Gastroesophageal sphincter (tissue), 4 donors: ENCODE measurements at places on chromosomes 1 and 21. TPM values are rescaled to one million over a fixed set of nuclear protein-coding genes. Genes with fewer than 3 reads are reported as not detected.

DNA sequence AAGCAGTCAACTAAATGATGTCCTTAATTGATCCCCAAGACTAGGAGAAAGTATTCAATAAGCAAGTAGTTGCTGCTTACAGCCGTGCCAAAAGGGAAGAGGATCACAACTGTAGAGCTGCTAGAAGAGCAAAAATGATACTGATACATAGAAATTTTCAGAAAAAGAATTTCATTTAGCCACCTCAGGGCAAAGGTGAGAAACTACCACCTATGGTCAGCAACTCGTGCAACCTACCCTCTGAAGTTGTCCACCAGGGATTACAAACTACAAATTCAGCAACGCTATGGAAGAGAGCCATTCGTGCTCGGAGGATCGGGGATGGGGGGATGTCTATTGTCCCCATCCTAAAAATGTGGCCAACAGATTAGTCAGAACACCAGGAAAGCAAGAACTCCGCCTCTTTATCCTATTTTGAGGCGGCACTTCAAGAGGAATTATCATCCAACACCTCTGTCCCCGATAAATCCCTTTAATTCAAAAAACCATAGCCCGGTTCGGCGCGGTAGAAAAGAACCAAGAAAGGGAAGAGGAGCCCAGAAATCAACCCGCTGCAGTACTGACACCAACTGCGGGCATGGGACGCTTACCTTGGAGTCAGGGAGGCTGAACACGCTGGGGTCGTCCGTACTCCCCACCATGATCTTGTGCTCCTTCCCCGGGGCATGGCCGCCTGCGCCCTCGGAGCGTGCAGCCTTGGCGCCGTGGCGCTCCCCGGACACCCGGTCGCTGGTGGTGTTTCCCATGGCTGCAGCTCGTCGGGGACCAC is 687 bp downstream of the PRKAB2 start:
- ATAC-seq = no peak

- no peak for ATAC-seq
These were observed 471 bp downstream of the POLR3C start for GRCh38 chr1:145824499-145824842.

DNA sequence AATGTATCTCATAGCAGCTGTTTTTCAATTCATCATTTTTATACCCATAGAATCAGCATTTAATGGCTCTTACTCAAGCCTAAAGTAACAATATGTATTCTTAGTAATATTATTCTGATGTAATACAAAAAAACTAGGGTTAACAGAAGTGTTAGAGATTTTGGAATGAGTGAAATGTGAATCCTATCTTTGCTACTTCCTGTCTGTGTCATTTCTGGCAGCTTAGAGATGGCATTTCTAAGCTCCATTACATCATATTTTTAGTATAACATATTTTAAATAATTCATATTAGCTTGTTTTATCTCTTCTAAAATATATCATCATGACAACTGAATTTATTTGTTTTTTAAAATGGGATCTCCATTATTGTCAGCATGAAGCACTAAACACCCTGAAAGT is 90.2 kb downstream of the LRRC7 start:
- no peak for ATAC-seq

DNA sequence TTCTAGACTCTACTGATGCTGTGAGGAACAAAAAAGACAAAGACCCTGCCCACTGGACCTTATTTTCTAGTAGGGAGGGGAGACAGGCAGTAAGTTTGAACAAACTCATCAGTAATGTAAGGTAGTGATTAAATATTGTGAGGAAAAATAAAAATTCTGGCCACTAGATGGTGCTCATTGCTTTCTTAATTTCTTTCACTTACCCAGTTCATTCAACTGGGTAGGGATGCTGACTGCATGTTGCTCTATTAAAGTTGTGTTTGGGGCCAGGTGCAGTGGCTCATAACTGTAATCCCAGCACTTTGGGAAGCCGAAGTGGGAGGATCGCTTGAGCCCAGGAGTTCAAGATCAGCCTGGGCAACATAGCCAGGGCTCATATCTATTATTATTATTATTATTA is 6.3 kb upstream of the KYAT3 start:
- peak; percentile 79 for ATAC-seq

- no peak for ATAC-seq
These were observed 20.2 kb downstream of the TYW3 start for GRCh38 chr1:74753104-74753503.

- ATAC-seq = no peak
These were observed at the start of gene CTXND2 for GRCh38 chr1:150887018-150887417. Gene CTXND2, plus strand, starts transcription at chr1:150887136. Its CDS starts 25,179 bp downstream, at chr1:150912315.

DNA sequence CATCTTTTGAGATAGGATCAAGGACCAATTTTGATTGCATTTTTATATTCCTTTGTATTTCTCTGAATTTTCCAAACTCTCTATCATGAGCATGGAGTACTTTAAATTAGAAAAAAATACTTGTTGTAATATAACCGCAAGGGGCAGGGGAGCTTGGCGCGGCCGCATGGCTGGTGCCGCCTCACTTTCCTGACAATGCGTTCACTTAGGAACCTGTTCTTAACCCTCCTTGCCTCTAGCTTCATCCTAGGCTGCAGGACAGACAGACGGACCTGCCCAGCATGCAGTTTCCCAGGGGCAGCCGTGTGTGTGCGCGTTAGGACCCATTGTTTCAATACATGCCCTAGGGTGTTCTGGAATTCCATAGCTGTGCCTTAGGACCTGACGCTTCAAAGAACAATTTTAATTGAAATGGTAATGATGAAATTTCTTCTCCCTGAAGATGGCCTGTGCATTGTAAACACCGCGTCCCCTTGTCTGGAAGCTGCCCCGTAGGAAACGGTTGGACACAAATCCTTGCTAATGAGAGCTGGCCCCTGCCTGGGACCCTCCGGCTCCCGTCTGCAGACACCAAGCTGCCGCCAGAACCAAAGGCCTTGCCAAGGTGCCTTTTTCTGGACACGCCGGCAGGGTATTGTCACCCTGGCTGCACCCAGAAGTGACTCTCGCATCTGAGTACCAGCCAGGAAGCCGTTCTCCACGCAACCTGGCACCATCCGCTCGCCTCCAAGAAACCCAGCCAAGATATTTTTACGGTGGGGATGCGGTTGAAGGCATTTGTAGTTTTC is 466.4 kb downstream of the NPHP4 start:
- ATAC-seq = no peak

DNA sequence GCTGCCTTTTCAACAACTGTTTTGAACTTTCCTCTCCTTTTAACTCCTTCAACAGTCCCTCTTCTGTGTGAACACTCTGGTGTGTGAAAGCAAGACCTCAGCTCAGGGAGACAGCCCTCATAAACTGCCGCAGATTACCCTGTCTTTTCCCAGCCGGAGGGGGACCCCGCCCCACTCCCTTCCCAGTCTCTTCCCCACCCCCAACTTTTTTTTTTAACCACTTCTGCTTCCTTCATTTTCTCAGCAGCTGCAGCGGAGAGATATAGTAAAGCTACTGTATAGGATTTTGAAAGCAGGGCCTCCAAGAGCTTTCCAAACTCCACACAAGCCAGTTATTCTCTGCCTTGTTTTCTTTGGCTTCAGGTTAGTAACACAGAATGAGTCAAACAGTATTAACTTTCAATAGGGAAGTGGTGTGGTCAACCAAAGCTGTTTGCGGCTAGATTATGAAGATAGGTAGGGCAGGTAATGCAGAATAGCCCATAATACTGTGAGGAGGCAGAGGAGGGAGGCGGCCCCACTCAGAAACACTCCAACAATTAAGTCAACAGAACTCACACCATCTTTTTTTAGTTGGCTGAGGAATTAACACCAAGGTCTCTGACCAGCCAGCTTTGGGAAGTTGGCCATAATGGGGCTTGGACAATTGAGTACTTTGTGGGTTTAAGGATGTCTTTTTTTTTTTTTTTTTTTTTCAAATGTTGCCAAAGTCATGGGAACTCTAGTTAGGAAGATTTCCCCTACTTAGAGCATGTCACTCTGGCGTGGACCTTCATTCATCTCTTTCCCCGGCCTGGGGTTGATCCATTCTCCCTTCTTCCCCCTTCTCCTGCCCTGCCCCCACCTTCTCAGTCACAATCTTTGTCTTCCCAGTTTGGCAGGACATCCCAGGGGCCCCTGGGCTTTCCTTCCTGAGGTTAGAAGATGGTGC is 177.0 kb downstream of the CLIC6 start:
- ATAC-seq = no peak

- no peak for ATAC-seq
These were observed 372.5 kb downstream of the SEC16B start for GRCh38 chr1:177597393-177597792.

GRCh38 chr1:113895961-113896360 is 8.6 kb upstream of the BCL2L15 start:
- ATAC-seq = no peak

GRCh38 chr1:112126598-112126997 is 137.1 kb upstream of the KCND3 start:
- ATAC-seq = no peak

- ATAC-seq = no peak
These were observed 53.4 kb downstream of the ZBTB18 start for GRCh38 chr1:244104309-244105060.

DNA sequence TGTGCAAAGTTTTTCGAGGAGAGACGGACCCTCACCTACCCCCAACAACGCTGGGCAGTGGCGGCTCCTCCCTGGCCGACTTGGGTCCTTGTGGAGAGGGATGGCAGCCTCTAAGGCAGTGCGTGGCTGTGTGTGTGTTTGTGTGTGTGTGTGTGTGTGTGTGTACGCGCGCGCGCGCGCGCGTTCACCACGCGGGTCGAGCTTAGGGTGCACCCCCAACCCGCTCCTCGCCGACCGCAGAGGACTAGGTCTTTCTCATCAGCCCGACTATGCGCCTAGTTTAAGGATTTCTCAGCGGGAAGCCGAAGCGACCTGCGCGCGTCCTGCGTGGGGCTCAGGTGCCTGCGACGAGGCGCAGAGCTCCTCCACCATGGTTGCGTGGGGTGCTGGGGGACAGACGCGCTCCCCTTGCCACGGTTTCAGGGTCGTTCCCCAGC is 940 bp downstream of the SOX13 start:
- no peak for ATAC-seq

The AURKAIP1 gene
- total RNA-seq = 103 TPM

The AQP10 gene
- 1.1 TPM for total RNA-seq

The ZNF648 gene
- not detected for total RNA-seq

The CLDN17 gene
- total RNA-seq = not detected

The LCE1B gene
- not detected for total RNA-seq

The SLAMF7 gene
- total RNA-seq = 3.5 TPM

The ADAM30 gene
- not detected for total RNA-seq

The RHBG gene
- total RNA-seq = not detected

The SUSD4 gene
- total RNA-seq = 2.4 TPM

The HSPA6 gene
- 1.8 TPM for total RNA-seq

The ARMH1 gene
- 0.77 TPM for total RNA-seq

The SH2D2A gene
- total RNA-seq = not detected
